Activated naive CD8-positive, alpha-beta T cell treated with anti-CD3 and anti-CD28 coated beads for 36 hours (primary cell): ENCODE measurements at places on chromosomes 11 and 22. TPM values are rescaled to one million over a fixed set of nuclear protein-coding genes. Genes with fewer than 3 reads are reported as not detected.

DNA sequence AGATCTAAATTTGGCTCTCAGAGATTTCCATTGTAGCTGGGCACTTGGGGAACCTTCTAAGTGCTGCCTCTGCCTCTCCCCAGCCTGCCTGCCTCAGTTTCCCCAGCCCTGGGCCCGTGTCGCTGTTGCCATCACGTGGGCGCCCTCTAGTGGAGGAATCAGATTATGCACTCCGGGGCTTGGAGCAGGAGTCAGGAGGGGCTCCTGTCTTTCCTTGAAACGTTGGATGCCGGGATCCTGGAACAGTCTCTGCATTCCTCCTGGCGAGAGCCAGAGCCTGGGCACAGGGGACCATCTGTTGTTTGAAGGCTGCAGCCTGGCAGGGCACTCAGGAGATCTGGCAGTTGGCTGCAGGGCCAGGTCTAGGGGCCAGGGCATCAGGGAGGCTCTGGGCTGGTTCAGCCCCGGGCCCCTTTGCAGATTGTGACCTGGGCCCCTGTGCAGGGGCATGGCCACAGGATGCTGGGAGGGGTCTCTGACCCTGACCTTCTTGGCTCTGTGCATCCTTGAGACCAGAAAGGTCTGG lies 71.6 kb downstream of the LRP5 start:
- peak; percentile 55 for DNase-seq

- no peak for DNase-seq
Measured at GRCh38 chr11:94705891-94706615, 62.1 kb upstream of the AMOTL1 start.

GRCh38 chr11:69419662-69420395 lies 61.6 kb upstream of the LINC01488 start:
- no peak for DNase-seq

DNA sequence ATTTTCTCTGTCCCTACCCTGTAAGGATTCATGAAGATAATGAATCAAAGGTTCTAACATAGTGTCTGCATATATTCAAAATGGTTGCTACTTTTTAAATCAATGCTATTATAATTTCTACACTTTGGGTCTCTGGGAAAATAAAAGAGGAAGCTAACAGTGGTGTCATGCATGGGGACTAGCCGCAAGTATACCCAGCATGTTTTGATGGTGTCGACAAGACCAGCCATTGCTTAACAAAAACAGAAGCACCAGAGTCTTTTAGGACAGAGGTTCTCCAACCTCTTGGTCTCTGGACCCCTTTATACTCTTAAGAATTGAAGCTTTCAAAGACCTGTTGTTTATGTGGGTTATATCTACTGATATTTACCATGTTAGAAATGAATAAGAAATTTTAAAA lies 37.8 kb downstream of the RNF141 start:
- DNase-seq, result no peak

DNA sequence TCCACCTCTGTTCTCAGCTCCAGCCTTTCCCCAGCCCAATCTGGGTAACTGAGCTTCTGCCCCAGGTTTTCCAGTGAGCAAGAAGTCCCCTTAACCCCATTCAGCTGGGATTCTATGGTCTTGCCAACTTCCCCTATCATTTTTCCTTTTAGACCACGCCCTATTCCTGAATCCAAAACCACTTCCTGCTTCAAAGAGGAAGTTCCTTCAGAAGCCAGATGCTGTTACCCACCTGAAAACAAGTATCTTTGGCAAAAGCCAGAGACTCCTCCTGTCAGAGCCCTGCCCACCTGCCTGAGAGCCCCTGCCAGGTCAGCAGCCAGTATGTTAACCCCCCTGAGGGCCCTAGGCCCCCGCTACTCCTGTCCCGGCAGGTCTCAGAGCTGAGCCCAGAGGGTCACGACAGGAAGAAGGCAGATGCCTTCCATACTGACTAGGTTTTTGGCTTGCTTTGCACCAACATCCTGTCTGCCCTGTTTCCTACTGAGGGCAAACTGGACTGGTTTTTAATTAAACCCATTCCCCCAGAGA lies 20.3 kb upstream of the MICAL2 start:
- DNase-seq, result no peak

- DNase-seq, result no peak
Measured at GRCh38 chr22:19490628-19491230, 11.0 kb downstream of the CDC45 start.

ALG9 gene
- 36.8 TPM for total RNA-seq
